AG08396 (cell line): ENCODE measurements at places on chromosomes 3 and 15.

GRCh38 chr3:122189357-122189756 is 5.9 kb downstream of the CASR start:
- DNase-seq = no peak

- no peak for DNase-seq
Measured at GRCh38 chr15:69808756-69809155, 289.0 kb downstream of the TLE3 start.

- DNase-seq = no peak
Measured at GRCh38 chr15:98614681-98615080, 33.7 kb upstream of the IGF1R start.

DNA sequence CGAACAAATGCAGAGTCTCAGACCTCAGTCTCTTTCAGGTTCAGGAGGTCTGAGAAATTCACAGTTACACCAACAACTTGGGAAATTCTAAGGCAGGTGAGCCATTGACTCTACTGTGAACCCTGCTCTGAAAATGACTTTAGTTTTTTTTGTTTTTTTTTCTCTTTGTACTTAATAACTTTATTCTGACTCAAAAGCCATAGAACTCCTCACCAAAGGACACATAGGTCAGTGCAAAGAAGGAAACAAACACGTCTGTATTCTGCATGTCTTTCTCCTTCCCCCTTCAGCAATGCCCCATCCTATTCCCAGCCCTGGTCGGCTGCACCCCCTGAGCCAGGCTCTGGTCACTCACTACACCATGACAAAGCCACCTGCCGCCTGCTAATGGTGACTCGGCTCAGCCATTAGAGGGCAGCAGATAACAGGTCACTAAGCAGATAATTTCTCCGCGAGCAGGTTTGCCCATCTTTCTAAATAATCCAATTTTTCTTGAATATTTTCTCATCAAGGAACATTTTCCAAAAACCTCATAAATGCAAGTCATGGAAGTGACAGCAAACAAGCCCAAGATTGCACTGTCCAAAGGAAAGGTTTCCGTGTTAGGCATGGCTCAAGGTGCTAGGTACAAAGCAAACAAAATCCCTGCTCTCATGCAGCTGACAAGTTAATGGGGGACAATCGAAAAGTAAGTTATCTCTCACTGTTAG is 37.7 kb downstream of the TM4SF4 start:
- DNase-seq = peak; percentile 68

- peak; percentile 84 for DNase-seq
Measured at GRCh38 chr3:37996785-37997301, 6.3 kb downstream of the VILL start.

- DNase-seq = peak; percentile 66
Measured at GRCh38 chr3:107846279-107846852, 244.5 kb downstream of the CD47 start.

- no peak for DNase-seq
Measured at GRCh38 chr15:25435474-25436243, 3.2 kb downstream of the UBE3A start.

GRCh38 chr3:13353506-13353905 is 66.6 kb downstream of the NUP210 start:
- no peak for DNase-seq
